AG04450 (cell line): ENCODE measurements at places on chromosomes 16 and 17. TPM values are rescaled to one million over a fixed set of nuclear protein-coding genes. Genes with fewer than 3 reads are reported as not detected.

The GRB7 gene
- polyA plus RNA-seq = 0.05 and 0.14 TPM in 2 replicates

The RHBDL3 gene
- 0.06 TPM in 1 of 2 replicates, not detected in the other for polyA plus RNA-seq

- no peak for DNase-seq
Measured at GRCh38 chr16:48897698-48898205, 287.8 kb upstream of the N4BP1 start.

DNA sequence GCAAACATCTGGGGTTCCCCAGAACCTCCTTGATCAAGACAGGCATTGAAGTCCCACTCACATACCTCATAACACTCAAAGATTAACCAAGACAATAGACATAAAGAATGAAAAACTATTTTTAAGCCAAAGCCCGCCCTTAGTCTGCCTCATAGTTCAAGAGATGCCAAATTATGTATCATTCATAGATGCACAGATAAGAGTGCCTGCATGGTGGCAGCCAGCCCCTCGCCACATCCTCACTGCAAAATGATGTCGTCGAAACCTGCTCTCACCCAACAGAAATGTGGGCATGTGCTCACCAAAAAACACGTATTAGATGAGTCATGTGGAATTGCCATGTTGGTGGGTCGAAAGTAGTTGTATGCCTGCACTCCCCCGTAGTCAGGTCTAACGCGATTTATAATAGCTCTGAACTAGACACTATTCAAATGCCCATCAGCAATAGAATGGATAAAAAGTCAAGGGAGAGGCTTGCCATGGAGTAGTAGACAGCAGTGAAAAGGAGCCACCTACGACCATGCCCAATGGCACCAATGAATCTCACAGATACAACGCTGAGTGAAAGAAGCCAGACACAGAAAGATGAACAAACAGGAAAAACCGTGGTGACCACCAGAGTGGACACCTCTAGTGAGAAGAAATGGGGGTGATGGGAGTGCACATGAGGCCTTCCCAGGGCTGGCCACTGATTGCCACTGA, 64.8 kb downstream of the C16orf95 start:
- DNase-seq = no peak

The RASD1 gene
- 0.55 and 0.91 TPM in 2 replicates for polyA plus RNA-seq

DNA sequence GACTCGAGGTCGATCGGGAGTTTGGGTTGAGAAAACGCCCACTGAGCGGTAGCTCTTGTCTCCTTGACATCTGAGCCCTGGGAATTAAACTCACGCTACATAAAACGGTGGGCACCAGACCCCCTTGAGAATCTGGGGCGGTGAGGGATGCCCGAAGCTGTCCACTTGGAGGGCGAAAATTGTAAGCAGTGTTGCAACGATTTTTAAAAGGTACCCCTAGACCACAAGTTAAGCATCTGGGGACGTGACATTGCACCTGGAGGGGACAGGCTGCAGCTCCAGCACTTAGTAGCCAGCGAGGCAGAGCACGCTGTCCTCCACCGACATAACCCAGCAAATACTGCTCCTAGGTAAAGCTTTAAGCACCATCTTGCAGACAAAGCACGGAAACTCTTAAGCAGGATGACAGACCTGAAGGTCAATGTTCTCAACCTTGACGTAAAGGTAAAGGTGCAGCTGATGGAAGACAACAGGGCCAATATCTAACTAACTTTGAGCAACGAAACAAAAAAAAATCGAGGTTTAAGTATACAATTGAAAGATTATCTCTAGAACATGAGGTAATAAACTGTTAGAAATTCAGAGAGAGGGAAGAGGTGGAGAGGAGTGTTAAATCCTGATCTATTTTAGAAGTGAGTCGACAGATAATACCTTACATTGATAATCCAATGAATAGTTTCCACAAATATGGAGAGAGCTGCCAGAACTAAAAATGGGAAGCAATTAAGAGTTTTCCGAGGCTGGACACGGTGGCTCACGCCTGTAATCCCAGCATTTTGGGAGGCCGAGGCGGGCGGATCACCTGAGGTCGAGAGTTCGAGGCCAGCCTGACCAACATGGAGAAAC, 921 bp upstream of the CDR2 start:
- no peak for DNase-seq

DNA sequence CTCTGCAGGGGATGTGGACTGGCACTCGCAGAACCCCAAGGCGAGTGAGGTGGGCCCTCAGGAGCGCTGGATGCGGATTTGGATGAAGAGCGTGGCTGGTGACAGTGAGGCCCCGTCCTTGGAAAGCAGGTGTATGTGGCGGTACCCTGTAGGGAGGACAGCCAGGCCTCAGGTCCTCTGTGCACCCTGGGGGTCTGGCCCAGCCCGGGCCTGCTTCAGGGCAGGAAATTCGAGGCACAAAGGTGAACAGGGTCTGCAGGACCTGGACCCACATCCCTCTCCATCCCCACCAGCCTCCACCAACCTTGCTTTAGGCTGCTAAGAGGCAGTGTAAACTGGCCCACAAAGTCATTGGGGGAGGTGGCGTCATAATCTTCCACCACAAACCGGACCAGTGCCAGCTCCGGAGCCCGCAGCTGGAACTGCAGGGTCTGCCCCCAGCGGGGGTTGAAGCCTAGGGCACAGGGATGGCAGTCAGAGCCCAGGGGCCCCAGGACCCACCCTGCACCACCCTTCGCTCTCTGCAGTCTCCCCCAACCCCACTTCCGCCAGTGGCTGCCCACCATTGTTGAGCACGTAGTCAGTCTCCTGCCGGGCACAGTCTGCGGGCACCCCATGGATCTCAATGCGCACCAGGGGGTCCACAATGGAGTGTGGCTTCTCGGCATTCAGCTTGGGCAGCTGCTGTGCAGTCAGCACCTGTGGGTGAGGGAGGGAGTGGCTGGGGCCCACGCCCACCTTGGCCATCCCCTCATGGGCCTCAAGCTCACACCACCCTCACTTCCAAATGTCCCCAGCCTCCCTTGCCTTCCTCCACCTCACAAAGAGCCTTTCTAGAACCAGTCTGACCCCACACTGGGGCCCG, 19.5 kb downstream of the PLCD3 start:
- DNase-seq = no peak

DNA sequence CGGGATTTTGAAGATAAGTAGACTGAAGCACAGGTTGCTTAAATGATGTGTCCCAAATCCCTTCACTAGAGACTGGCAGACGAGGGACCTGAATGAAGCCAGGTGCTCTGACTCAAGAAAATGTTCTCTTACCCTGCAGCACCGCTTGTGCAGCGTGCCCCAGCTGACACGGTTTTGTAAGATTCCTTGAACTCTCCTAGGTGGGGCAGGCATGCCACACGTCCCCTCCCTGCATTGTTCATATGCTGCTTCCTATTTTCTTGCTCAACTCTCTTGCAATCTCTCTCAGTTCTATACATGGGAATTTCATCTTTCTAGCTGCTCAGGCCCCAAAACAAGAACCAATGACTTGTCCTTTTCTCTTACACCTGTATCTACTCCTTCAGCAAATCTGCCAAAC, 22.1 kb upstream of the HNF1B start:
- no peak for DNase-seq

- peak; percentile 55 for DNase-seq
Measured at GRCh38 chr17:1498869-1499268, 6.4 kb upstream of the MYO1C start.

DNA sequence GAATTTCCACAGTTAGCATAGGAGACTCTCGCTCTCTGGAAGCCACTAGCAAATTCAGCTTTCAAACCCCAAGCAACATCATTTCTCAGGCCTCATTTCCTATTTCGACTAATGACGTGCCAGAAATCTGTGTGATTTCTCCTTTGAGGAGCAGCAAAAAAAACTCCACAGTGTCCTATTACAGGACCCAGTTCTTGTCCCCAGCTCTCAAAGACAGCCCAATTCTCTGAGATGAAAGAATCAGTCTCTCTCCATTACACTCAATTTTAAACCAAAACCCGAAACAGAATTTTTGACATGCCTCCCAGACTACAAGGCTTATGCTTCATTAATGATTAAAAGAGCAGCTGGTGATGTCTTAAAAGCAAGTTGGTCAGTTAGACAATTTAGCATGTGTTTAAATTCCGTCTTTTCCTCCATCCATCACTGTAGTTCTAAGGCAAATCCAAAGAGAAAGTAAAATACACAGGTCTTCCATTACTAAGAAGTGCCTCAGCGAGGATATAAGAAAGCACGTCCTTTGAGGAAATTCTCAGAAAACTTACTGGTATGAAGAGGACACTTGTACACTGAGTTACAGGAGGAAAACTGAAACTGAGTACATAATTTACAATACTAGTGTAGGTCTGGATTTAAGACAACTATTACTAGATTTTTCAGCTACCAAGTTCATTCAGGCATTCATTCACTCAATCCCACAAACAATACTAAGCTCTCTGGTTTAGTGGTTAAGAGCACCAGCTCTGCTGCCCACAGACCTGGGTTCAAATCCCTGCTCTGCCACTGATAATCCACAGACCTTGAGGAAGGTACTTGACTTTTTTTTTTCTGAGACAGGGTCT, 12.5 kb downstream of the TOM1L2 start:
- DNase-seq = no peak

- DNase-seq = no peak
Measured at GRCh38 chr16:68378436-68379415, 67.9 kb downstream of the PRMT7 start.

The SOX8 gene
- polyA plus RNA-seq = 0.04 TPM in 1 of 2 replicates, not detected in the other

The GP1BA gene
- polyA plus RNA-seq = not detected in 2 replicates

The CASKIN1 gene
- polyA plus RNA-seq = 0.01 and 0.02 TPM in 2 replicates

The CCL8 gene
- polyA plus RNA-seq = 0.06 TPM in 1 of 2 replicates, not detected in the other

DNA sequence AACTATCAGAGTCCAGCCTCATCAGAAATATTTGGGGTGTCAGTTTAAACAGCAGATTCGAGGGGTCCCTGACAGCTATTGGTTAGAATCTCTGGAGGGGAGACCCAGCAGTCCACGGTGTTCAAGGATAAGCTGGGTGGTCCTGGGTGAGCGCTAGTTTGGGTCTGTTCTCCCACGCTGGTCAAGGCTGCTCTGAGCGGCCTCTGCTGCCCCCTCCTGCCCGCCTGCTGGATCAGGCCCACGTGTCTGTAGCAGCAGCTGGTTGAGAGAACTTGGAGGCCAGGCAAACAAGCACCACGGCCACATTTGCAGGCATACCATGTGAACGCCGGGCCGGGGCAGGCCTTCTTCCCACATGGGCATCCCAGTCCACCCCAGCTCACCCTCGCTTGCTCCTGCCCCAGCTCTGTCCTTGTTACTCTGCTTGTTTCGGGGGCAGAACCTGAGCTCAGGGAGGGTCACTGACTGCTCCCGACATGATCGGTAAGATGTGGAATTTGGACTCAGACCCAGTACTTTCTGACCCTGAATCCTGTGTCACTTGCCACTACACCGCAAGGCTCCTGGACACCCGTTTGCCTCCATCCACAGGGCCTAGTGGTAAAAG, 7.4 kb downstream of the FOXF1 start:
- peak; percentile 70 for DNase-seq

DNA sequence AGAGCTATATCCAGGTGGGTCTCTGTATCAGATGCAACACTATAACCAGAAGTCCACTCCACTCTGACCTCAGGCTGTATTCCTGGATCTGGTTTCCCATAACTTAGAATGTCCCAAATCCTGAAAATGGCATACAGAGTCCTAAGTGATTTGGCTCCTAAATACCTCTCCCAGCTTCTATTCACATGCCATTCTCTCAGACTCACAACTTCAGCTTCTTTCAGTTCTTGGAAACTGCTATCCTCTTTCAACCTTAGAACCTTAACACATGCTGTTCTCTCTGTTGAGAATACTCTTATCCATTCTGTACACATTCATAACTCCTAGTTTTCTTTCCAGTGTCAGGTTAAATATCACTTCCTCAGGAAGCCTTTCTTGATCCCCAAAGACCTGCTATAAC, 132.0 kb downstream of the BRIP1 start:
- DNase-seq = no peak
